Uterine smooth muscle cell (primary cell): ENCODE measurements at places on chromosomes 2 and 18. TPM values are rescaled to one million over a fixed set of nuclear protein-coding genes. Genes with fewer than 3 reads are reported as not detected.

The KLHL41 gene
- 0.33 and 0.50 TPM in 2 replicates for total RNA-seq

The GBX2 gene
- not detected in 2 replicates for total RNA-seq

The TMSB10 gene
- 7,169 and 10,030 TPM in 2 replicates for total RNA-seq

The TRIM43 gene
- not detected in 2 replicates for total RNA-seq

The C2orf80 gene
- total RNA-seq, result not detected in 2 replicates

The SNTG2 gene
- 0.11 TPM in 1 of 2 replicates, not detected in the other for total RNA-seq

The VPS4B gene
- total RNA-seq, result 51.6 and 52.9 TPM in 2 replicates

The RNF25 gene
- 22.5 and 31.2 TPM in 2 replicates for total RNA-seq

The TMEM163 gene
- not detected in 2 replicates for total RNA-seq

The G6PC2 gene
- not detected in 2 replicates for total RNA-seq

The INSIG2 gene
- 10.3 and 13.0 TPM in 2 replicates for total RNA-seq

The PSMA8 gene
- total RNA-seq, result not detected in 2 replicates

The CFAP65 gene
- not detected in 2 replicates for total RNA-seq

The PTMA gene
- 496 and 784 TPM in 2 replicates for total RNA-seq

The GPBAR1 gene
- 0.12 TPM in 1 of 2 replicates, not detected in the other for total RNA-seq

The ETAA1 gene
- total RNA-seq, result 20.7 and 24.0 TPM in 2 replicates

The TACR1 gene
- 0.12 and 0.22 TPM in 2 replicates for total RNA-seq

The MDH1B gene
- total RNA-seq, result 0.44 and 1.6 TPM in 2 replicates

The C2orf78 gene
- not detected in 2 replicates for total RNA-seq

The TMEM247 gene
- total RNA-seq, result not detected in 2 replicates

The NEURL3 gene
- total RNA-seq, result 0.11 TPM in 1 of 2 replicates, not detected in the other

The NGEF gene
- 1.2 and 13.7 TPM in 2 replicates for total RNA-seq

The SRD5A2 gene
- total RNA-seq, result not detected in 2 replicates

The CYTIP gene
- total RNA-seq, result not detected in 2 replicates

The GIGYF2 gene
- 68.5 and 74.1 TPM in 2 replicates for total RNA-seq

The L3MBTL4 gene
- total RNA-seq, result 0.44 and 1.6 TPM in 2 replicates

The SP5 gene
- not detected in 2 replicates for total RNA-seq

The ATOH8 gene
- 4.5 and 5.1 TPM in 2 replicates for total RNA-seq
